ENCODE measurements at places on chromosomes 11 and 22.

GRCh38 chr11:82229341-82229740, 504.3 kb downstream of the FAM181B start:
- peak; percentile 20 for DNase-seq

- DNase-seq = no peak
These were observed 2.6 kb upstream of the INSC start for GRCh38 chr11:15112131-15112541.

DNA sequence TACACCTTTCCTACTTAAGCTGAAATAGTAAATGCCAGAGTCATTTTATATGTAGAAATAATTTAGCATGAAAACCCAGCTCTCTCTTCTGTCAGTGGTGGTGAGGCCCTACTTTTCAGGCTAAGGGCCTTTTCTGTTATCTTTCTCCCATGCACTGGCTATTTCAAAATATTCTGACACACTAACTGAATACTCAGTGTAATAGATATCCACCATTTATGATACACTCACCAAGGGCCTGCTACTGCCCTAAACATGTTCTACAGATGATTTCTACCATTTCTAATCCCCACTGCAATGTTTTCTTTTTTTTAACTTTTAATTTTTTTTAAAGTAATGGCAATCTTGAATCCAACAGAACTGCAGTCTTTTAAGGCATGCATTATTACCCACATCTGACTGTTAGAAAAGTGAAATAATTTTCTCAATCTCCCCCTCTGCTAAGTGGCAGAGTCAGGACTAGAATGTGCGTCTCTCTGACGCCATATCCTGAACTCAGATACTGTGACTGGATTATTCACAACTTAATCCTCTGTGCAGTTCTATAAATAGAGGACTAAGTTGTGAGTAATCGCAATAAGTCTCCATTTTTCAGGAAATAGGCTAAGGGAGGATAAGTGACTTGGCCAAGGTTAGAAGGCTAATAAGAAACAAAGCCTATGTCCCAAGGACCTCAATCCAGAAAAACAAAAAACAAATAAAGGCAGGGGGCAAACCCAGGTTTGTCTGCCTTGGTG, 44.0 kb downstream of the GRAMD1B start:
- peak; percentile 90 for DNase-seq

DNA sequence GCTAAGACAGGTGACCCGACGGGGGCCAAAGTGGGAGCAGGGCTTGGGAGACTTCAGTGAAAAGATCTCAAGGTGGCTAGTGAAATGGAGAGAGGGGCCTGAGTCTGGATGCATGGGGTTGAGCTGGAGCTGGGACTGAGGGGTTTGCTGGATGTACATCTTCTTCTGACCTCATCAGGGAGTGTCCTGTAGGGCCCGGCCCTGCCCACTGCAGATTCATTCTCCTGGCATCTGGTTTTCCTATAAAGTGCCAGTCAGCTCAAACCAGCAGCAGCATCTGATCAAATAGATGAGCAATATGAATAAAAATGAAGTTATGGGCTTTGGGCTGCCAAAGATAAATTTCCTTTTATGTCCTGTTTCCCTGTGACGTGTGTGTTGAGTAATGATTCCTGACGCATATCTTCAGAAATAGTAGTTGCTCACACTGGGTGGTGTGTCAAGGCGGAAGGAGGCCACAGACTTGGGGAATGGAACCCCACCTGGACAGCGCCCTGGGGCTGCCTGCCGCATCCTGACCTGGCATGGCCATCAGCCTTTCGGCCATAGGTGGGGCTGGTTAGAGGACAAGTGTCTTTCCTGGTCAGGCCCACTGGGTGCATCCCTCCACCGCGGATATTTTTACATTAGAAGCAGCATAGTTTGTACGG, 135.4 kb downstream of the OSBP2 start:
- peak; percentile 90 for DNase-seq
